ENCODE measurements at places on chromosomes 13 and 19.

GRCh38 chr13:88235441-88235840, 564.3 kb downstream of the SLITRK5 start:
- DNase-seq: no peak

DNA sequence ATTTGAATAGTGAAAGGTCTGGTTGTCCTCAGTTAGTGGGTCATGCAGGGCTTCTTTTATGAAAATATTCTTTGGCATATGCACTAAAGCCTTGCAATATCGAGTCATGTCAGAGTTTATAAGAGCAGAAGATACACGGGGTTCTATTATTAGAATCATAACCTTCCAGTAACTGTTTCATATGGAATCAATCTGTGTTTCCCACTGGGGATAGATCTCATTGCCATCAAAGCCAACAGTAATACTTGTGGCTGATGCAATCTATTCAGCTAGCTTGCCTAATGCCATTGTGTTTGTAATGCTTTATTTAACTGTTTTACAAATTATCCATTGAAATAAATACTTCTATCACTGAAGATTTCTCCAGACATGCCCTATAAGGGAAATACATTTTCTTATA, 746.9 kb upstream of the PCDH9 start:
- no peak for DNase-seq

DNA sequence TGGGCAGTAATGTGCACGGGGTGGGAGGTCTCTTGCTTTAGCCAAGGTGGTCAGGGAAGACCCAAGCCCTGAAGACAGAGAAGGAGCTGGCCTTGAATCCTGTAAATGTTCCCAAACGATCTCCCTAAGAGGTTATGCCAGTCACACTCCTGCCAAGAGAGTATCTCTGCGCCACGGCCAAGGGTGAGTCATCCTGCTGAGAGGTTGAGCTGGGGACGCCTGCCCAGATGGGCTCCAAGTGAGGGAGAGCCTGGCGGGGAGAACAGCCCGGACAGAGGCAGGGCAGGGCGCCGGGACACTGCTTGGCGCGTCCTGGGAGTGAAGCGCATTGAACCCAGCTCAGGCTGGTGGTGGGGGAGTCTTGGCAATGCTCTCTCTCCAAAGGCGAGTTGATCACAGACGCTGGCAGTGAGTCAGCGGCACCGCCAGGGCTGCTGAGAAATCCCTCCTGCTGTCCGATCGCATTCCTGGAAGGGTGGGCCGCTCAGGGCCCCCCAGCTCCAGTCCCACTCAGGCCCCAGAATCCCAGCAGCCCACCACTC, 16.4 kb downstream of the SULT2B1 start:
- no peak for DNase-seq

DNA sequence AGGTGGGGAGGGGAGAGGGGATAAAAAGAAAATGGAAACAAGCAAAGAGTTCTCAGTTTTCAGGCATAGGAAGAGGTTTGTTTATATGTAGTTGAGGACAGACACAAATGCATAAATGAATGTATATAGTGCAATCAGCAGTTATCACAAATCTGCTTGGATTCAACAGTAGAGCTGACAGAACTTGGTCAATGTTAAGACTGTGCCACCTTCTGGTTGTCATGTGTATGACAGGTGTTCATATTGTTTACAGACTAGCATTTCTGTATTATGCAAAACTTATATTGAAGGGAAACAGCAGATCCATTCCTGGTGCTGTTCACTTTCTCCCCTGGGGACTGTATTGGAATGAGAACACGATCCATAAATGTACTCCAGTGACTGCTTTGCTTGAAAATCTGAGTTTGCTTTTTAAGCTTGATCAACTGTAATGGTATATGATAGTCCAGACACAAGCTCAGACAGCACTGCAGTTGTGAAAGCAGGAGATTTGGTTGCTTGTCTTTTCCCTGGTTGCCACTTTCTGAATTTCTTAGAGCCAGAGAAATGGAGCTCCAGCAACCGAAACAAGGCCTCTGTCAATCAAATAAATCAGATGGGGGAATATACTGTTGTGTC, 319.5 kb upstream of the OBI1 start:
- DNase-seq: peak; percentile 37

GRCh38 chr13:39100996-39101738, 62.9 kb downstream of the NHLRC3 start:
- no peak for DNase-seq

- DNase-seq: no peak
Measured at GRCh38 chr13:34900288-34900739, 41.8 kb upstream of the NBEA start.

GRCh38 chr19:1169411-1169791, 4.7 kb downstream of the SBNO2 start:
- no peak for DNase-seq

- DNase-seq: no peak
Measured at GRCh38 chr19:35566738-35567137, 3.3 kb upstream of the ATP4A start.

DNA sequence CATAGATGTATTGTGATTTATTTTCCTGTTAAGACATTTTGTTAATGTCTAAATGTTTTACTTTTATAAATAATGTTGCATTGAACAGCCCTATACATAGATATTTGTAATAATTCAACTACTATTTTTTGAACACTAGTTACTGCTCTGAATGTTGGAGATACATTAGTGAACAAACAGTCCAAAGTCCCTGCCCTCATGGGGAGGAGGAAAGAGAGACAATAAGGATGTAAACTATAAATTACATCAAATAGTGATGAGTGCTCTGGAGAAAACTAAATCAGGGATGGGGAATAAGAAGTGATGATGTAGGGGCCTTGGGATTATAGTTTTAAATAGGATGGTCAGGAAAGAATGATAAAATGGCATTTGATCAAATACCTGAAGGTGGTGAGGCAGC, 12.3 kb upstream of the INTS6 start:
- no peak for DNase-seq

GRCh38 chr19:14502334-14503092, 6.6 kb upstream of the GIPC1 start:
- no peak for DNase-seq

GRCh38 chr19:55459551-55459949, 1.9 kb downstream of the ISOC2 start:
- DNase-seq: no peak

DNA sequence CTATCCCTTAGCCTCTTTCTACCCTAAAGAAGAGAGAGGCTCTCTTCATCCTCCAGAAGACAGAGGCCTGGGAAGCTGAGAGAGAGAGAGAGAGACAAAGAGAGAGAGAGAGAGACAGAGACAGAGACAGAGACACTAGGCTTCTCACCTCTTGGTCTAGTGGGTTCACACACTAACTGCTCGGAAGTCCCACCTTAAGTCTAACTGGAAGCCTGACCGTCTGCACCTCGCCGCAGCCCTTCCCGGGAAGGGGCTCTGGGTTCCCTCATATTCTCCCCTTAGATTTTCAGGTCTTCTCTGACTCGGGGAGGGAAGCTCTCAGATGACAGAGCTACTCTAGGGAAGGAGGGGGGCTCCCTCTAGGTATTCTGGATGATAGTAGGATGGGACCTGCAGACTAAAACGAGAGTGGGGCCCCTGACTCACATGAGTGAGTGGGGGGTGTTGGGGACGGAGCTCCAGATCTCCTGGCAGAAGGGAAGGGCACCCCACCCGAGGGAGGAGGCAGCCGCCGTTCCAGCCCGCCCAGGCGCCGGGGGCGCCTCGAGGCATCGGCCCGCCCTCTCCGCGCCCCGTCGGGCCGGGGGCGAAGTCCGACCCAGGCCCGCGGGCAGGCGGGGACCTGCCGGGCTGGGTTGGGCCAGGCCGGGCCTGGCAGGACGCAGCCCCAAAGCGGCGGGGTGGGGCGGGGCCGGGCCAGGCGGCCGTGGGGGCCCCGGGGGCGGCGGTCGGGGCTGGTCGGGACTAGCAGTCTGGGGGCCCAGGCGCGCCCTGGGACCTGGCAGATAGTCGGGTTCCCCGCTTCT, 2.0 kb upstream of the JUNB start:
- DNase-seq: no peak

DNA sequence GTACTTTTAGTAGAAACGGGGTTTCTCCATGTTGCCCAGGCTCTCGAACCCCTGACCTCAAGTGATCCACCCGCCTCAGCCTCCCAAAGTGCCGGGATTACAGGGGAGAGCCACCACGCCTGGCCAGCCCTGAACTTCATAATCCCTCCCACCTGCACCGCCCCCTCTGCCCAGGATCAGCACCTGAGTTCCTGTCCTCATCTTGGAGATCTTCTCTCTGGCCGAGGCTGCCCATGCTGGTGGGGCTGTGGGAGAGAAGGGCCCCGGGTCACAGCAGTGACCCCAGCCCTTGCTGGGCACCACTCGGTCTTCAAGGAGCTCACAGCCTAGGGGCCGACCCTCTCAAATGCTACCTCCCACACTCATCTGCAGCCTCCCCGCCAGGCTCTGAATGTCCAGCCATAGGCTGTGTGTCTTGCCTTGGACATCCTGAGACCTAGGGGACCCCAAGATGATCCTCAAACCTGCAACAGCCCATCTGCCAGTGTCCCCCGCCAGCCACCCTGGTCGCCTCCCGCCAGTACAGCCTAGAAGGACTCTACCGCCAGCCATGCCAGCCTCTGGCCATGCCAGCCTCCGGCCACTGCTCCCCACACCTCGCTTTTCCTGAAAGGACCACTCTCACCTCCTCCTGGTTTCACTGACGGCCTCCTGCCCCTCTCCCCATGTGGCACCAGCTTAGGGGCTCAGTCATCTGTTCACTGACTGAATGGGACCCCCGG, 1.5 kb downstream of the ATP8B3 start:
- no peak for DNase-seq

DNA sequence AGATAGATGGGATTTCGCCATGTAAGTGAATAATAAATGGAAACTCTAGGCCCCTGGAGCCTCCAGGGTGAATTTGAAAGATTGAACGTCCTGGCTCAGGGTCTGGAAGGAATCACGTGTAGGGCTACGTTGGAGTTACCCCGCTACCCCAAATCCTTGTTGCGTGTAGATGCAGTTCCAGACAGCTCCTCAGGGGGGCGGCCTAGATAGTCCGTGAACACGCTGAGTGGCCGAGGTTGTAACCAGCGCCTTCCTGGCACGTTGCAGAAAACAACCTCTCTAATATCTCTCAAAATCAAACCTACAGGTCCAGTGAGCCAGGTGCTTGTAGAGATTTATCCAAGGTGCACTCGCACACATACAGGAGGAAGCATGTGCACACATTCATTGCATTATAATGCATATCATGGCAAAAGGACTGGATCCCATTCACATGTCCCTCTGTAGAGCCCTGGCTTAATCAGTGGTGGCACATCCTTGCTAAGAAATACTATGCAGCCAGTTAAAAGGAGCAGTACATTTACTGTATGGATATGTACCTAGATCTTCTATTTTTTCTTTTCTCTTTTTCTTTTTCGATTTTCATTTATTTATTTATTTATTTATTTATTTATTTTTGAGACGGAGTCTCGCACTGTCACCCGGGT, 2.5 kb upstream of the KEAP1 start:
- peak; percentile 72 for DNase-seq

DNA sequence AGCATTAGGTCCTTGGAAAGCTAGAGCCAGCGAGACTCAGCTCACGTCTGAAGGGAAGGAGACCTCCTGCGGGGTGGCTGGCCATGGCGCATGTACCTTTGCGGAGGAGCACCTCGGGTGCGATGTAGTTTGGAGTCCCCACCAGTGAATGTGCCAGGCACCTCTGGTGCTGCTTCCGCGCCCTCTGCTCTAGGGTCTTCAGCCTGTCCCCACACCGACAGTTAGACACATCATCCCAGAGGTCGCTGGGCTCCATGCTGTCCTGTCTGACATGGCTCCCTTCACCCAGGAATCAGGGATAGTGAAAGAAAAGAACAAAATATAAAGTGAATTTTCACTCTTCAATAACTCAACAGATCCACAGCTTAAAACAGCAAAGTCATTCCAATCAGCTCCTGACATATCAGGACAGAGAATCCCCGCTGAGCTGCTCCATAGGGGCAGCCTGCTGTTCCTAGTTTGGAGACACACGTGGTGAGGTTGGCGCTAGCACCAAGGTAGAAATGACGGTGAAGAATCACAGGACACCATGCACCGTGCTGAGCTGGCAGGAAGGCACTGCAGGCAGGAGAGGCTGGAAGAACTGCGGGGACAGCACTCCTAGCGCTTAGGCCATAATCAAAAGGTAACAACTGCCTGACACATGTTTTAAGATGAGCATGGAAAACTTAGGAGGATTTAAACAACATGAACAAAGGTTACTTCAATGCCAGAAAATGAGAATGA, 79.0 kb upstream of the XPO4 start:
- no peak for DNase-seq

DNA sequence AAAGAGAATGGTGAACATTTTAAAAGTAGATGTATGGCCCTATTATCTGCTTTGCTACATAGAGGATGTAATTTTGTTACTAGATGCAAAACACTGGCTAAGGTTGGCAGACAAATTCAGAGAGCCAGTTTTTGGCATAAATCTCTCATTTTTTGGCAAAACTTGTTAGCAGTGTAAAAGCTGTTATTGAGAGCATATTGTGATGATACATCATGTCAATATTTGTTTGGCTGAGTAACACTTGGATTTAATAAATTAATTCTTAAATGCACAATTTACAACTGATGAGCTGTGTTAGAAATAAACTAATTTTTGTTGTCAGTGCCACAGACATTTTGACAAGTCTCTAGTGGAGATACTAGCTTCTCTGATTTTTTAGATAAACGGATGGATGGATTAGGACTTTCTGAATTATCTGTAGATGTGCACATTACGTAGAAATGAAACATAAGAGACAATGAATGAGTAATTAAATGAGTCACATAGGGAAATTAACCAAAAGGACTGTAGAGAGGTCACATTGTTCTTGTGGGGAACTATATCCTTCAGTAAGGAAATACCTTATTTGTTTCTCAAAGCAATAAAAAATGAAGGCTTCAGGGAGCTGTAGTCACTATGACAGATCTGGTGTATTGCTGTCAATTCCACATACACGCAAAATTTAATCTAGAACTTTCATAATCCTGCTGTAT, 17.4 kb downstream of the UFM1 start:
- no peak for DNase-seq

GRCh38 chr13:42041011-42041683, 7.3 kb upstream of the DGKH start:
- peak; percentile 16 for DNase-seq

DNA sequence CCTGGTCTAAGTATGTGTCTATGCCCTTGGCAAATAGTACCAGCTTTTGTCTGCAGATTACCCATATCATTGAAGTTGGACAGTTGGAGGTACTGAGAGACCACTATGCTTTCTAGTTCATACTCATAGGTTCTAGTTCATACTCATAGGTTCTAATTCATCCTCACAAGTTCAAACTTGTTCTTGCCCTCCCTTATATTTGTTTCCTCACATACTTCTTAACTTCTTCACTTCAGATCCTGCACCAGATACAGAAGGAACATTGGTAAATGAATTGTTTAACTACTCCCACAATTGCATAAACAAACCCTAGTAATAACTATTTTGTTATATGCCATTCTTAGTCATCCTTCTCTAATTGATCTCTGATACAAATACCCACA, 172.2 kb downstream of the SLITRK1 start:
- DNase-seq: no peak
